ENCODE measurements at places on chromosomes 3 and 15. TPM values are rescaled to one million over a fixed set of nuclear protein-coding genes. Genes with fewer than 3 reads are reported as not detected.

GRCh38 chr3:62876064-62876463 is 848 bp upstream of the CADPS start:
- peak; percentile 21 for DNase-seq

DNA sequence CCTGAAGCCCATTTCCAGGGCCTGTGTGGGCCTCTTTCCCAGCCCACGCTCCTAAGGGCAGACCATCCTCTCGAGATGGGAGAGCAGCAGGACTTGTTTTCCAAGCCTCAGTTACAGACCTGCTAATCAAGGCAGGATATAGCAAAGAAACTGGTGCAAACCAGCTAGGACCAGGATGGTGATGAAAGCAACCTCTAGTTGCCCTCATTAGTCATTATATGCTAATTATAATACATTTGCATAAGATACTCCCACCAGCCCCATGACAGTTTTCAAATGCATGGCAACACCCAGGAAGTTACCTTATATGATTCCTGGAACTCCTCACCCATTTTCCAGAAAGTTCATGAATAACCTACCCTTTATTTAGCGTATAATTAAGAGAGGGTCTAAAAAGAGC is 34.4 kb upstream of the TRH start:
- no peak for DNase-seq

RAB6B gene
- 0.75 TPM for total RNA-seq

DNA sequence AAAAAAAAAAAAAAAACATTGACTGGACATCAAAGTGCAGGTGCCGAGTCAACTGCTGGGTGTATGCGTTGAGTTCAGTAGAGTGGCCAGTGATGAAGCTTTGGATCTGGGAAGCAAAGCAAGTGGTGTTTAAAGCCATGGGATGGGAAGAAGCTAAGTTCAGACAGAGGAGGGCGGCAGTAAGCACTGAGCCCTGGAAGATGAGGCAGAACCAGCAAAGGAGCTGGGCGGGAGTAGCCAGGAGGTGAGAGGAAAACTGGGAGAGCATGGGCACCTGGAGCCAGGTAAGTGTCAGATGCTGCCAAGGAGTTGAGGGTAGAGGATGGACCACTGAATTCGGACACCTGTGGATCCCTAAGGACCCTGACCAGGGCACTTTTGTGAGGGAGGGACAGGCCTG is 11.4 kb upstream of the GNAI2 start:
- no peak for DNase-seq

- no peak for DNase-seq
These were observed 51.6 kb upstream of the SLC6A11 start for GRCh38 chr3:10764259-10765051.

NOX5 gene
- 339 TPM for total RNA-seq

- no peak for DNase-seq
These were observed 118.2 kb upstream of the MRPL3 start for GRCh38 chr3:131620977-131621376.

DNA sequence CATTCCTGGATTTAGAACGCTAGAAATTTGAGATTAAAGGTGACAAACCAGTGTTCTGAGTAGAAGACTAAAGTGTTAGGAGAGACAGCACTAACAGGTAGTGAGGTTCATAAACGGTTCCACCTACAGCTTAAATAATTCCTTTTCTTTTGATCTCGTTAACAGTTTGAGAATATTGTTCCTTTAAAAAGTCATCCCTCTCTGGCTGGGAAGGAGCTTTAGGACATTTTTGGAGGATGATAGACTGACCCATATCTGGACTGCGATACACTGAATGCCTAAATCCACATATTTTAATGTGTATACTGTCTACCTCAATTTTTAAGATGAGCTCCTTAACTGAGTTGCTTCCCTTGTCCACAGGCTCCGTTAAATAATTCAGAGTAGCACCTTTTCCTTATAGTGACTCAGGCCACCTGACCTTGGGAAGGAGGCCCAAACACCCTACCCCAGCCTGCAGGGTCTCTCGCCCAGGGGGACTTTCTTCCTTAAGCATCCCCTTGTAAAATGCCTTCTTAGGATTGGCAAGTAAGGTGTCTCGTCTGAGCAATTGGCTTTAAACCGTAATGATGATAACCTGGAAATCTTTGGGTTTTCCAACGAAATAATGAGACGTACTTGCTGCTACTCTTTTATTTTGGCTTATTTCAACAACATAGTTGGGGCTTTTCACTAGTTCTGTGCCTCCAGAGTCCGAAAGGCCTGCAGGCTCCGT is 3.3 kb downstream of the TRIM71 start:
- DNase-seq = no peak

DNA sequence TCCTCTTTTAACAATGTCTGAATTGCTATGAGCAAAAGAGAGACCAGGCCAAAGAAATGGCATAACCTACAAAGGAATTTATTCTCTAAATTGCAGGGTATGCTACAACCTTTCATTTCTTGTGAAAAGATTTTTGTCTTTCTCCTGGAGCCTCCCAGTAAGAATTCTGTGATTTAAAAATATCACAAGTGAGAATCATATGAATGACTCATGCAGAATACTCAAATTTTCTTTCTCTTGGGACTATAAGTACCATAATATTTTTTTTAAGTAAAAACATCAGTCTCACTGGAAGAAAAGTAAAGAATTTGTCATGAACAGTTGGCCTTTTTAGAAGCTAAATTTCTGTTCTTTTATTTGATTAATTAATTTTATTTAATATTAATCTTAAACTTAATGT is 26.3 kb downstream of the SYNPR start:
- no peak for DNase-seq

GRCh38 chr15:100818927-100819326 is 60.7 kb upstream of the ALDH1A3 start:
- peak; percentile 53 for DNase-seq

FBXW12 gene
- not detected for total RNA-seq

GOLGA6L22 gene
- not detected for total RNA-seq

TRIM42 gene
- not detected for total RNA-seq

A4GNT gene
- not detected for total RNA-seq

GRCh38 chr3:189557824-189558223 is 73.4 kb upstream of the TP63 start:
- peak; percentile 50 for DNase-seq

PTH1R gene
- not detected for total RNA-seq

VGLL4 gene
- 46.3 TPM for total RNA-seq

FSIP1 gene
- 0.81 TPM for total RNA-seq

- no peak for DNase-seq
These were observed 73.8 kb downstream of the IQSEC1 start for GRCh38 chr3:12999147-13000140.

NPAP1 gene
- total RNA-seq = not detected

DNA sequence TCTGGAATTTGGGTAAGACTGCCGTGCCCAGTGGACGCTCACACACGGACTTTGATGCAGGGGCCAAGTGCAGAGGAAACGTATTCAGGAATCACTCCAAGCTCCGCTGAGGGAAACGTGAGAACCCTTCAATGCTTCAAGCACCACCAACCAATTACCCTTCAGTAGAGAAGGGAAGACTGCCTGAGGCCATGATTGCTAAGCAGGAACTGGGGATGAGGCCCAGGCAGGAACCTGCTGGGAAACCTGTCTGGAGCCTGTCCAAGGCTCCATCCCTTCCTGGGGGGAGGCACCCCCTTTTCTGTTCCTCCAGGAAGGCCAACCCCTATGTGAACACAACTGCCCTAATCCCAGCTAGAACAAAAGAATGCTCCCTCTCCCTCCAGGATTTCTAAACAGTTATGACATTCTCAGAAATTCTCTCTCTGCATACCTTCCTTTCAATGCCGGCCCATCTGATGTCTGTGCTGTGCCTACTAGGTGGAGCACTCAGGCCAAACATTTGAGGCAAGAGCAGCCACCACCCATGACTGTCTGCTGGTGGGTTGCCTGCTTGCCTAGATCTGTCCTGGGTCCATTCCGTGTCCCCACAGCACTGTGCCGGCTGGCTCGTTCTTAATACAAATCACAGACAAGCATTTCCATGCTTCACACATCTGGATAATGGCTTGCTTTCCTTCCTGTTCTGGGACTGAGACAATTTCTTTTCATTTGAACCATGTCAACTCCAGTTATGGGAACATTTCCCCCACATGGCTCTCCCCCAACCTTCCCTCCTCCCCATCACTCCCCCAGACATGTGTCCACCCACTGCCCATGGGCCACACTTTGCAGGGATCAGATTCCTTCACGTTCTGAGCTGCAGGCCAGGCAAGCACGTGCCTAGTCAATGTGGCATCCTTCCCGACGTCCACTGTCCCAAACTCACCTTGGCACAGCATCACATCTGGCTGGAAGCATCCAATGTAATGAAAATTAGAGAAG is 149.4 kb downstream of the ADAMTS17 start:
- DNase-seq = peak; percentile 10

DNA sequence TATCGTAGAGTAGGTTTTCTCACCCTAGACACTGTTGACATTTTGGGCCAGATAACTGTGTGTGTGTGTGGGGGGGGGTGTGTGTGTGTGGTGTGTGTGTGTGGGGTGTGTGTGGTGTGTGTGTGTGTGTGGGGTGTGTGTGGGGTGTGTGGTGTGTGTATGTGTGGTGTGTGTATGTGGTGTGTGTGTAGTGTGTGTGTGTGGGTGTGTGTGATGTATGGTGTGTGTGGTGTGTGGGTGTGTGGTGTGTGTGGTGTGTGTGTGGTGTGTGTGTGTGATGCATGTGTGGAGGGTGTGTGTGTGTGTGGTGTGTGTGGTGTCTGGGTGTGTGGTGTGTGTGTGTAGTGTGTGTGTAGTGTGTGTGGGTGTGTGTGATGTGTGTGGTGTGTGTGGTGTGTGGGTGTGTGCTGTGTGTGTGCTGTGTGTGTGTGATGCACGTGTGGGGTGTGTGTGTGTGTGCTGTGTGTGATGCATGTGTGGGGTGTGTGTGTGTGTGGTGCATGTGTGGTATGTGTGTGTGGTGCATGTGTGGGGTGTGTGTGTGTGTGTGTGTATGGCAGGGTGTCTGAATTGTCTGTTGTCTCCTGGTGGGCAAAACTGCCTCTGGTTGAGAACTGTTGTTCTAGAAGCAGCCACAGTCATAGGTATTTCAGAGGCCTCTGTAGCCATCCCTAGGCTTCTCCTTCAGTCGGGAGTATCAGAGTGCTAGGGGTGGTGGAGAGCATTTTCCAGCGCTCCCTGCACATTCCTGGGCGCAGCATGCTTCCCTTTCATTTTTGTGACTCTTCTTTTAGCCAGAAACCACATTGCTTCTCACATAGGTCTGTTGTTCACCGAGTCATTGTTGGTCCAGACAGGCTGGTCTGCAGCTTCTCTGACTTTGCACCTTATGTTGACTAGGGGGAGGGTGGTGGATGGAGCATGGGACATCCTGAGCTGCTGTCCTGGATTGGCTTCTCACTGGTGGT is 84.4 kb downstream of the THSD4 start:
- DNase-seq = no peak

DNA sequence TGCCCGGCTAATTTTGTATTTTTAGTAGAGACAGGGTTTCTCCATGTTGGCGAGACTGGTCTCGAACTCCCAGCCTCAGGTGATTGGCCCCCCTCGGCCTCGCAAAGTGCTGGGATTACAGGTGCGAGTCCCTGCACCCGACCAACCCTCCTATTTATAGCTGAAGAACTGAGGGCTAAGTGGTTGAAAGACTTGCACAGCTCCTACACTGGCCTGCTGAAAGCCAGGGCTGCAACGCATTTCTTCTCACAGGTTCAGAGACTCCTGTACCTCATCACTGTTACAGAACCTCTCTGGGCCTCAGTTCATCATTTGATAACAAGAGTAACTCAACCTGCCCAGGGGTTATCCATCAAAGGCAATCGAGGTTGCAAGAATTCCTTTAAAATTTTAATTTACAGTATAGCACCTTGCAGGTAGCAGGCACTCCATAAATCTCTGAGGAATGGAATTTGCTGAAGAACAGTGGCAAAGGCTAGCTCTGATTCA is 626.5 kb upstream of the TBL1XR1 start:
- no peak for DNase-seq

DNA sequence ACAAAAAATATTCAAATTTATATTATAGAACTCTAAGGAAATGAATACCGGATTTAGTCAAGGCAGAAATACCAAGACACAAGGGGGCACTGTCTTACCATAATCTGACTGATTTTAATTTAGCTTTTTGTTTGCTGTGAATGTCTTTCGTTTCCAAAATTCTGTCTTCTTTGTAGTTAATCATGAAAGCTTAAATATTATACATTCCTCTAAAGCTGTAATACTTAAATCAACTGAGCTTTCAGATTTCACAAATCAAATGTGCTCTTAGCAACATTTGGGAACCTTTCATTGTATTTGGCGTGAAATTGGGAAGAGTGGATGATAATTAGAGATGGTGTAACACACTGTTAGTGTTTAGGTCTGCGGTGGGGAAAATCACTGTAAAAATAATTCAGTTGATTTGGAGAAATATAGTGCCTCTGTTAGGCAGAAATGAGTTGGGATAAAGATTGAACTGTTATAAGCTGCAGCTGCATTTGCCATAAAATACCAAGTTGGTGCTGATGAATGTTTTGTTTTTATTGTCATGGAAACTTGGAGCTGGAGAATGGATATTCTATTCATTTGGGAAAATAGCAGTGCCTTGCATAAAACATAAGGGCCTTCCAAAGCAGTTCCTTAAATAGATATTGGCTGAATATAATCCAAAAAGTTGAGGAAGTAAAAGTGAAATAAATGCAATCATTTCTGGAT is 228.2 kb downstream of the TCF12 start:
- DNase-seq = peak; percentile 63

All from PC-3 (cell line).